ENCODE measurements at places on chromosomes 7 and 10. TPM values are rescaled to one million over a fixed set of nuclear protein-coding genes. Genes with fewer than 3 reads are reported as not detected.

DNA sequence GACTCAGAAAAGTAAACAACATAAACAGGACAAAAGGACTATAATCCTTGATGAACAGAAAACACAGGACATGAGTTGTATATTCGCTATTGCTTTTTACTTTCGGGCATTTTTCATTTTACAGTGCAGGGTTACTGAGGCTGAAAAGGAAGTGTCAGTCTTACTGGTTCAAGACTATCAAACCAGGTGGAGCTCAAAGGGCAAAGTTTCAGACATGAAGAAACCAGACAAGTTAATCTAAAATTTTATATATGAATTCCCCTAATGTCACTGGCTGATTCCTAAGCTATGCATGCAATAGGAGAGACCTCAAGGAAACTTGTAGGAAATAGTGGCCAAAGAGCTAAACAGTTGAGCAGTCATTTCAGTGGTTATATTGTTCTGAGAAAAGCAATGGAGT, 11.4 kb downstream of the TCAF1 start:
- no peak for DNase-seq

- DNase-seq = no peak
Observed at GRCh38 chr7:110470420-110470819, 620.5 kb upstream of the LRRN3 start.

- peak; percentile 37 for DNase-seq
Observed at GRCh38 chr10:124911124-124912067, 30.5 kb upstream of the ZRANB1 start.

GRCh38 chr10:122624546-122624945, 64.0 kb downstream of the DMBT1 start:
- peak; percentile 97 for DNase-seq

- no peak for DNase-seq
Observed at GRCh38 chr10:78531088-78531487, 497.4 kb downstream of the RPS24 start.

DNA sequence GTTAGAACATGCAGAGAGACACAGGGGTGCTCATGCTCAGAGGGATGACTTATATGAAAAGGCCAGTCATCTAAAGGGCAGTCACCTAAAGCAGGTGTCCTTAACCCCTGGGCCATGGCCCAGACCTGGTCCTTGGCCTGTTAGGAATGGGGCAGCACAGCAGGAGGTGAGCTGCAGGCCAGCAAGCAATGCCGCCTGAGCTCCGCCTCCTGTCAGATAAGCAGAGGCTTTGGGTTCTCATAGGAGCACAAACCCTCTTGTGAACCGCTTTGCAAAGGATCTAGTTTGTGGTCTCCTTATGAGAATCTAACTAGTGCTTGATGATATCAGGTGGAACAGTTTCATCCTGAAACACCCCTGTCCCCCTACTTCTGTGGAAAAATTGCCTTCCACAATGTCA, 14.5 kb downstream of the ANKRD7 start:
- DNase-seq = no peak

DNA sequence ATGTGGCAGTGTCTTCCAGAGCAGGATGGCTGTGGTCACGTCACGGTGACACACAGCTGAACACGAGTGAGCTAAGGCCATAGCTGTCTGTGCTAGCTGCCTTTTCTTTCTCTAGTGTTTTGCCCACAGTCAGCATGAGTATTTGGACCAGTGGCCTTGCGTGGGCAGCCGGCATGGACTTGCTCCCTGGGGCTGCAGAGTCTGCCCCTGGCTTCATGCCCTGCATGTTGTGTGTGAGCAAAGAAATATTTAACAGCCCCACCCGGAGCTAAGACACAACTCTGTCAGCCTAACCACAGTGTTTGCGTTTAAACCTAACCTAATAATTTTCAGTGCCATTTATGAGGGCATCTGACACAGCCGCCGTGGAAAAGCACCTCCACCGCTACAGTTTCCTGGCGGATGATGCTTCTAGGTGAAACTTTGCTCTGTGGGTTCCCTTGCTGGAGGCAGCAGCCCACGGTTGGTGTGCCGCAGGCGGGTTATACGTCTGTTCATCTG, 14.6 kb downstream of the CHST12 start:
- DNase-seq = peak; percentile 93

GRCh38 chr7:95493247-95493646, 7.5 kb downstream of the ASB4 start:
- DNase-seq = no peak

DNA sequence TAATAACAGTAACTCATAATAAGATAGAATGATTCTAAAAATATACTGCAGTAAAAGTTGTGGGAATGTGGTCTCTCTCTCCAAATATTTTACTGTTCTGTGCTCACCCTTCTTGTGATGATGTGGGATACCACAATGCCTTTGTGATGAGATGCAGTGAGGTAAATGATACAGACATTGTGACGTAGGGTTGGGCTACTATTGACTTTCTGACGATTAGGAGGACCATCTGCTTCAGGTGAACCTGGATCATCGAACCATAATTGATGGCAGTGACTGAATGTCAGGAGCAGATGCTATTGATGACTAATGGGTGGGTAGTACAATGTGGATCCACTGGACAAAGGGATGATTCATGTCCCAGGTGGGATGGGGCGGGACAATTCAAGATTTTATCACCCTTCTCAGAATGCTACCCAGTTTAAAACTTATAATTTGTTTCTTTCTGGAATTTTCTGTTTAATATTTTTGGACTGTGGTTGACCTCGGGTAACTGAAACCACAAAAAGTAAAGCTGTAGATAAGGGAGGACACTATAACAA, 73.9 kb upstream of the ARMC3 start:
- peak; percentile 46 for DNase-seq

- DNase-seq = peak; percentile 53
Observed at GRCh38 chr10:63720072-63720537, 198.9 kb downstream of the REEP3 start.

GRCh38 chr10:18886102-18886501, 162.5 kb upstream of the MALRD1 start:
- DNase-seq = no peak

GRCh38 chr7:101688183-101688831, 59.2 kb upstream of the MYL10 start:
- DNase-seq = peak; percentile 76

GRCh38 chr10:44458671-44459413, 73.9 kb upstream of the CXCL12 start:
- DNase-seq = no peak

- no peak for DNase-seq
Observed at GRCh38 chr10:26243351-26243720, 26.8 kb downstream of the GAD2 start.

DNA sequence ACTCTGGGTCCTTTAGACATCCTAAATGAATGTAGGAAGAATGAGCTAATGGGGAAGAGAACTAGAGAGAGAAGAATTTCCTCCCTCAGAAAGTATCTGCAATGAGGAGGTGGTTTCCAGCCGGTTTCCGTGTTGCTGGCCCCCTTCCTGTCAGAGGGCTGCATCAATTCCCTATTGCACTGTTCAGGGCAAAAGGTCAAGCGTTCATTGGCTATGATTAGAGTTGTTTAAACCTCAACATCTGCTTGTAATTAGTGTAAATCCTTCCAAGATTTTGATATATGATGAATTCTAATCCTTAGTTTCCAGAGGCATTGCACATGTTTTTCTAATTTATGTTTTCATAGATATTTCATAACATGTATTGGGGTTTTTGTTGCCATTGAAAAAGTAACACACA, 107.3 kb upstream of the SGCE start:
- no peak for DNase-seq

- no peak for DNase-seq
Observed at GRCh38 chr7:16764942-16765341, 11.4 kb downstream of the TSPAN13 start.

Gene NKX1-2
- total RNA-seq = not detected

Gene CALML3
- total RNA-seq = not detected

Gene ZNF727
- not detected for total RNA-seq

Gene SLC13A1
- total RNA-seq = not detected

Gene ARL3
- total RNA-seq = 6.2 TPM

Gene PLAC9
- 0.43 TPM for total RNA-seq
